ENCODE measurements at places on chromosomes 16 and 17.

DNA sequence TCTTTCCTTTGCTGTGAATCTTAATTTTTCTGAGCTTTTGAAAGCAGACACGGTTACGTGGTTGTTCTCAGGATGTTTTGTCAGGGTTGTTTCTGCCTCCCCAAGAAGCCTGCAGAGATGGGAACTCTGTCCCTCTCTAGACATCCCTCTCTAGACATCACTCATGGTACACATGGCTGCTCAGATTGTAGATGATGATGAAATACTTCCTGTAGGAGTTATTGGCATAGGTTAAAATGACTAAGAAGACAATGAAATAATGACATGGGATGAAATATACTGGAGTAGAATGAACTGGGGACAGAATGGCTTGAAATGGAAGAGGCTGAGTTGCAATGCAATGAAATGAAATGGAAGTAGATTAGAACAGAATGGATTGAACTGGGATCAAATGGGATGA, 253.4 kb downstream of the SHISA9 start:
- DNase-seq: no peak

DNA sequence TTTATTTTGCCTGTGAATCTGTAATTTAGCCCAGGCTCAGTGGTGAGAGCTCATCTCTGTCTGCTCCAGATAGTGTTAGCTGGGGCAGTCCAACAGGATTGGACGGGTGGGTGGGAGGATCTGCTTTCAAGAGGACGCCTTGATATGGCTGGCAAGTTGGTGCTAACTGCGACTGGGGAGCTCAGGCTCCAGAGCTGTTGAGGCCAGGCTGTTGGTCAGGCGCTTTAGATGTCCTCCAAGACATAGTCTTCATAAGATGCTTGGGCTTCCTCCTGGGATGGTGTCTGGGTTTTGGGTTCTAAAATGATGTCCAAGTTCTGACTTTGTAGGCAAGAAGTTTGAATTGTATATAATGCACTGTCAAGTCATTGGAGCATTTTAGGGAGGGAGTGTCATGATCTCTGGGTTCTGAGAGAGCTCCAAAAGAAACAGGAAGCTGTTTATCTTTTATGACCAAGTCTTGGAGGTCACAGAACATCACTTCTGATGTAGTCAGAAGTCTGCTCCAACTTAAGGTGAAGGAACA, 12.8 kb upstream of the PCTP start:
- peak; percentile 43 for DNase-seq

DNA sequence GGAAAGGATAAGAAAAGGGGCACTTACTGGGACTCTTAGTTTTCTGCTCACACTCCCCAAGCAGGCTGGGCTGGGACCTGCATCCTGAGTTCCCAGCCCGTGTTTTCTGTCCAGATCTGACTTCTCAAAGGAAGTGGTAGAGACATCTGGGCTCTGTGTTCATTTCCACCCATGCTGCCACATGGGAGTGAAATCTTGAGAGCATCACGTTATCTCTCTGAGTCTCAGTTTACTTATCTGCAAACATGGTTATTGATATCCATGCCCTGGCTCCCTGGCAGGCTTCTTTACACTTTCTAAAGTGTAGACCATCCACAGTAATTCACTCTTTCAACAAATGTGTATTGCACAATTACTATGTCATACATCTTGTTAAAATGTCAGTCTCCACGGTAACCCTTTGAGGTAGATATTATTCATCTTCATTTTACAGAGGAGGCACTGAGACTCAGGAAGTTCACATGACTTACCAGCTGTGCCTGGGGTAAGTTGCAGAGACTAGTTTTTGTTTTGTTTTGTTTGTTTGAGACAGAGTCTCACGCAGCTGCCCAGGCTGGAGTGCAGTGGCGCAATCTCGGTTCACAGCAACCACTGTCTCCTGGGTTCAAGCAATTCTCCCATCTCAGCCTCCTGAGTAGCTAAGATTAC, 3.4 kb downstream of the ZNF688 start:
- no peak for DNase-seq

- no peak for DNase-seq
These were observed 26.1 kb downstream of the MNT start for GRCh38 chr17:2374549-2375285.

DNA sequence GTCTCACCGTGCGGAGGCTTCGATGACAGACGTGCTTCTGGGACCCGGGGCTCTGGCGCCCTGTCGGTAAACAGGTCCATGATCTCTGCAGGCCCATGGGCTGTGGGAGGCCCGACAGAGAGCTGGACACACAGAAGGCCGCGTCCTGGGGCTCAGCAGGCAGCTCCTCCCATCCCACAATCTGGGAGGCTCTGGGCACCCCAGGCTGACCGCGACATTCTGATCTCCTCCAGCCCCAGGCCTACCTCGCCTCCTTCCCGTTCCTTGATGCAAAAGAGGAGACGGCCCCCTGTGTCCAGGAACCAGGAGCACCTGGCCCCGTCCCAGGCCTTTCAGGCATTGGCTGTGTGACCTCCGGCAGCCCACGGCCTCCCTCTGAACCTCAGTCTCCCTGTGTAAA, 23.3 kb downstream of the TRARG1 start:
- DNase-seq: no peak

- DNase-seq: no peak
These were observed 2.8 kb downstream of the FAM171A2 start for GRCh38 chr17:44360826-44361225.

DNA sequence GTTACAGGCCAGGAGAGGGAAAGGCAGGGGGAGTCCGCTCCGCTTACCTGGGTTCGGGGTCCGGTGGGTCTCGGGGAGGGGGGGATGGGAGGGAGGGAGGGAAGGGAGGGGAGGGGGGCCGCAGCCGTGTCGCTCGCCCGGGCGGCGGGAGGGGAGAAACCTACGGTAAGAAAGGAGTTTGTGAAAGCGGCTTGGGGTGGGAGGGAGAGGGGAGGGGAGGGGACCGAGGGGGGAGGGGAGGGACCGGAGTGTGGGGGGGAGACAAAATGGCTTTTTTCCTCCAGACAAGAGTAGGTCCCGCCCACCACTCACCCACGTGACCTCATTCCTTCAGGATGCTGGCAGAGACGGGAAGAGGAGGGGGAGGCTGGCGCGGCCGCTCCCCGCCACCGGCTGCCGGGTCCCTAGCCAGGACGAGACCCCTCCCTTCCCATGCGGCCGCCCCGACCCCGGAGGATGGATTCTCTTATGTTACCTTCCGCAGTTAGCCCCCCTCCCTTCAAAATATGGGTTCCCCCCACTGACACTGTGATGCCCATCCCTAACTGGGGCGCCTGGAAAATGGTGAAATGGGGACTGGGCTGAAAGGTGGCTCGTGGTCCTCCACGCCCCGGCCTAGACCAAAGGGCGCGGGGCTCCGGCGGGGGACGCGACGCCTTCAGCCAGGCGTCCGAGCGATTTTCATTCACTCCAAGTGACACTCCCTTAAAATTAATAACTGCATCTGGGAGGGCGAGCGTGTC, at the start of gene PCGF2:
Gene PCGF2 (minus strand): TSS at position 188 of the 743 bp plus-strand sequence. CDS start 7,934 bp downstream, outside the sequence.
- peak; percentile 78 for DNase-seq

Measured in CMK (cell line).